ENCODE measurements at places on chromosomes 7 and 10.
A peak's percentile ranks its signal among the peaks of the same experiment; 100 is the strongest.

DNA sequence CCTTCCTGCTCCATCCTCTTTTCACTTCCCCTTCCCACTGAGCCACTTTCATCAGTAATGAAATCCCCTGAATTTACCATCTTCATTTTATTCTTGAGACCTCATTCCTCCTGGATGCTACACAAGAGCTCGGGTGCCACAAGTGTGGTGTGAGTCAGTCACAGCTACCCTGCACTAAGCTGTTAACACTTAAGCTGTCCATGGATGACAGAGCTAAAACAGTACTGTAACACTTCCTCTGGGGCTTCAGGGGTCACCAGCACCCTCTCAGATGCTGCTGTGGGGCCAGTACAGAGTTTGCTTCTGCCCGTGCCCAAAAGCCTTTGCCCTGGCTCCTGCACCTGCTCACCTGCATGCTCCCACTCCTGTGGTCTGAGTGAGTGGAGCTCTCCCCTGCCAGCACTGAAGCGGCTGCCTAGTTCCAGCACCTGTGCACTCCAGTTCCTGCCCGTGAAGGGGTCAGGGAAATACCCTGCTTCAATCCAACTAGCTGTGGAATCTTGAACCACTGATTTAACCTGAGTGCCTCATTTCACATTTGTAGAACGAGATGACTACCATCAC is 71.9 kb downstream of the POT1 start:
- no peak for DNase-seq

DNA sequence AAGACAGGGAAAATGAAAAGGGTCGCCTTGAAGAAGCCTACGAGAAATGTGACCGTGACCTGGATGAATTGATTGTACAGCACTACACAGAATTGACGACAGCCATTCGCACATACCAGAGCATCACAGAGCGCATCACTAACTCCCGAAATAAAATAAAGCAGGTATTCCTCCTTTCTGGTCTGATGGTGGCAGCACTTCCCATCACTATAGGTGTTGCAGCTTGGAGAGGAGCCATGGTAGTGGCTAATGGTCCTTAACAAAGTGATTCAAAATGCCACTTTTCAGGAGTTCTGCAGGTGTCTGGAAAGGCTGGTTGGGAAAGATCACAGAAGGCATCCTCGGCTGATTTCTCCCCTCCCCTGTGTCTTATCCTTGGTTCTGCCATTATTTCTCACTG is 22.1 kb downstream of the EXOC4 start:
- no peak for DNase-seq

DNA sequence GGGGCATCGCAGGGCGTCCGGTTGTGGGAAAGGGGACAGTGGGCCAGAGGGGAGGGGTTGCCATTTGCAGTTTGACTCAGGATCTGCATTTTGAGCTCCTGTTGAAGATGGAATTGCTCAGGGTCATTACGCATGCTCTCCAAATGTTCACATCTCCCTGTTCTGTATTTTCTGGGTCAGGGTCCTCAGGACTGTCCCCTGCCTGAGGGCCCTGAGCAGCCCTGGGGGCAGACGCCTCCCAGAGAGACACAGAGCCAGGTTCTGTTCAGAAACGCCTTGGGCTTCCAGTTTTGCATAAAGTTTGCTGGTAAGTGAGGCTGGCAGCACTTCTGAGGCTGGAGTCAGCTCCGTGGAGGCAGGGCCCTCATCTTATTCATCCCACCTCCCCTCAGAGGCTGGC is 34.1 kb upstream of the NUB1 start:
- no peak for DNase-seq

- DNase-seq, result no peak
Observed at GRCh38 chr10:7561216-7561893, 105.4 kb downstream of the ITIH5 start.

- no peak for DNase-seq
Observed at GRCh38 chr7:69147631-69148030, 450.6 kb upstream of the AUTS2 start.

DNA sequence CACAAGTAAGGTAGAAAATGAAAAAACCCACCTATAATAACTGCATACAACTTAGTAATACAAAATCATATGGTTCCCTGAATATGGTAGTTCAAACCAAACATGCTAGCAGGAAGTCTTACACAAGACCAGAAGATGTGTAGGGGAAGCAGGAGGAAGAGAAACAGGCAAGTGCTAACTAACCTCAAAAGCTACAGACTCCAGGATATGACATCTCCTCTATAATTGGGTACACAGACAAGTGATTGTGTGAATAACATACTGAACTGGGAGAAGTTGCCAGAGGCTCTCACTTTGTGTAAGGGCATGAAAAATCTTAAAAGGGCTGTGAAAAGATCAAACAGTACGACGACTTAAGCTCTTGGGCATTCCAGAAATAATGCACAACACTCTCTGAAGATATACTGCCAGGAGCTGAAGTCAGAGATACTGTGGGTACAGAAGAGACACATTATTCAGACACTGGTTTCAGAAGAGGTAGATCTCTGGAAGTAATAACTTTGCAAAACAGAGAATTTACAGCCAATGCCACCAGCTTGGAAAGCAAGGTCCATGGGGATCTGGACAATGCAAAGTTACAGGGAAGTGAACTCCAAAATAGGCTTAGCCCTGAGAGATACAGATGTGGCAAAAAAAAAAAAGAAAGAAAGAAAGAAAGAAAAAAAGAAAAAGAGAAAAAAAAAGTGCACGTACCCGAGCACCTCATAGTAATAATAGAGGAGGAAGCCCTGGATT is 767.2 kb downstream of the TNS3 start:
- DNase-seq, result no peak

GRCh38 chr7:21076574-21076973 is 289.9 kb upstream of the SP8 start:
- no peak for DNase-seq

GRCh38 chr7:16905300-16906044 is 23.7 kb upstream of the AGR3 start:
- DNase-seq, result no peak

DNA sequence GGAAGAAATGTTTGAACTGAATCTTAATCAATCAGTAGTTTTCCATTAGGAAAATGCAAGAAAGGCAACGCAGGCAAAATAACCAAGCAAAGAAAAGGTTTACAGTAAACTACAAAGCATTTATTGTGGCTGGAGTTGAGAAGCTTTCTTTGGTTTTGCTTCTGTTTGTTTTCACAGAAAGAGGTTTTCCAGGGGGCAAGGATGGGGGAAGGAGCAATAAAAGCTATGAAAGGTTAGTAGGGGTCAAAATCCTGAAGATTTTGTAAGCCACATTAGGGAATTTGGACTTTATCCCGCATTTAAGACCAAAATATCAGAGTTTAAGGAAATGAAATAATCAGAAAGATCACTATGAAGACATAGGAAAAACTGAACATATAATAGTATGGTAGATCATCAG is 51.1 kb downstream of the NT5C2 start:
- DNase-seq, result no peak

- DNase-seq, result no peak
Observed at GRCh38 chr7:134480202-134480601, 21.3 kb upstream of the AKR1B1 start.

DNA sequence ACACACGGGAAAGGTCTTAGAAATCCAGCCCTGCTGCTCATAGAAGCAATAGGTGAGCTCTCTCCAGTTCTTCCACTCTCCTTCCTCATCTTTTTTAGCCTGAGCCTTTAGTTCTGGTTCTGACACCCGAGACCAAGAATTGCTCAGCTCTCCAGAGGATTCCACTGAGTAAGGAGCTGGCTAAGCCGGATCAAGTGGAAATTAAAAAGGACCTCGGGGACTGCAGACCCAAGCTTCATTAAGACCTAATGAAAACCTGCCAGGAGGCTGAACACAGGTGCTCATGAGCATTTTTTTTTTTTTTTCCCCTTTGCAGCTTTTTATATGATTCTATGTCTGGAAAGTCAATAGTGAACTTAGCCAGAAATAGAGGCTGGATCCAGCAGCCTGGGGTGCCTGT is 1176.0 kb upstream of the AUTS2 start:
- no peak for DNase-seq

GRCh38 chr7:604001-604883 is 84.6 kb upstream of the PDGFA start:
- DNase-seq, result peak; percentile 97

- no peak for DNase-seq
Observed at GRCh38 chr7:6160191-6160623, 112.2 kb downstream of the CYTH3 start.

DNA sequence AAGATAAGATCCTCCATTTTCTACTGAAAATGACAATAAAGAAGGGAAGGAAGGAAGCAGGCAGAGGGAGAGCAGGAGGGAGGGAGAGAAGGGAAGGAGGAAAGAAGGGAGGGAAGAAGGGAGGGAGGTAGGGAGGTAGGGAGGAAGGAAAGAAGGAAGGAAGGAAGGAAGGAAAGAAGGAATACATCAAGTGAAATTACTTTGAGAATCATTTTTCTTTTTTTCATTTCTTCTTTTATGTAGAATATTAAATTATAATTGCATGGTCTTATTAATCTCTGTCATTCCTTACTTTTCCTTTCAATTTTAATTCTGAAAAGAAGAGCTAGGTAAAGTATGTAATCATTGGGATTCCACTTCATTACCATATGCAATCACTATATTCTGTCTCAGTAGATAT is 97.8 kb downstream of the PLXDC2 start:
- no peak for DNase-seq

GRCh38 chr10:123863721-123864482 is 27.7 kb downstream of the CPXM2 start:
- DNase-seq, result no peak

DNA sequence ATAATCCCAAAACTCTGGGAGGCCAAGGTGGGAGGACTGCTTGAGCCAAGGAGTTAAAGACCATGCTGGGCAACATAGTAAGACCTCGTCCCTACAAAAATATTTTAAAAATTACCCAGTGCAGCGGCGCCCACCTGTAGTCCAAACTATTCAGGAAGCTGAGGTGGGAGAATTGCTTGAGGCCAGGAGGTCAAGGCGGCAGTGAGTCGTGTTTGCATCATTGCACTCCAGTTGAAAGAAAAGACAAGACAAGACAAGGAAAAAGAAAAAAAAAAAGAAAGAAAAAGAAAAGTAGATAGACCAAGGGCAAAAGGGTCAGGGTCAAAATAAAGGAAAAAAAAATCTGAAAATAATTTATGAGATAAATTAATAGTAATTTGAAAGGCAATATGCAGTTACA is 5.8 kb downstream of the ANXA7 start:
- DNase-seq, result no peak

DNA sequence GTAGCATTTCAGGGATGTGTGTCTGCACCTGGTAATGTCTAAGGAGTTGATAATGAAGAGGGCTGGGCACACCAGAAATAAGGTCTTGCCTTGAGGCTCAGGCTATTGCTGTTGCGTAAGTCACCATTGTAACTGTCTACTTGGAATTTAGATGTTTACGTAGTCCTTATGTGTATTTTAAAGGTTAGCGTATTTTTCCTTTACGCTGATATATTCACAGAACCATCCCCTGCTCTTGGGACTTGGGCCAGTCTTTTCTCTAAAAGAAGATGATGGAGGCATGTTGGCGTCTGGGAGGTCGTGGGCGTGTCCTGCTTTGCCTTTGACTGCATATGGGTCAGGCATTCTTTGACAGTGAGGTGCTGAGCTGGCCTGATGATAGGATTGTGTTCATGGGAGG is 14.7 kb downstream of the WDR37 start:
- no peak for DNase-seq

GRCh38 chr10:3682745-3683144 is 102.3 kb downstream of the KLF6 start:
- DNase-seq, result no peak

GRCh38 chr10:89861584-89862301 is 160.4 kb downstream of the KIF20B start:
- DNase-seq, result peak; percentile 29
